Renal cortical epithelial cell (primary cell): ENCODE measurements at places on chromosomes 2 and 18. TPM values are rescaled to one million over a fixed set of nuclear protein-coding genes. Genes with fewer than 3 reads are reported as not detected.

- no peak for DNase-seq
These were observed 26.7 kb upstream of the ASB18 start for GRCh38 chr2:236290742-236291425.

GRCh38 chr2:177625744-177626650 lies 233.4 kb downstream of the AGPS start:
- DNase-seq = no peak

DNA sequence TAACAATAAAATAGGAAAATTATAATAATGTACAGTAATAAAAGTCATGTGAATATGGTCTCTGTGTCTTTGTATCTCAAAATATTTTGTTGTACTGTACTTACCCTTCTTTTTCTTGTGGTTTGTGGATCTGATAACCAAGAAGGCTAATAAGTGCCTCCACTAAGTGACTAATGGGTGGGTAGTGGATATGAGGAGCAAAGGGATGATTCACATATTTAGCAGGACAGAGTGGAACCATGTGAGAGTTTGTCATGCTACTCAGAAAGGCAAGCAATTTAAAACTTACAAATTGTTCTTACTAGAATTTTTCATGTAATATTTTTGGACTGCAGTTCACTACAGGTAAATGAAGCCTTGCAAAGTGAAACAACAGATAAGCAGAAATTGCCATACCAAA lies 1241.2 kb upstream of the CDH2 start:
- peak; percentile 63 for DNase-seq

Gene RAB6D
- total RNA-seq = 0.10 TPM in 1 of 2 replicates, not detected in the other
